ENCODE measurements at places on chromosomes 12 and 14.
A peak's percentile ranks its signal among the peaks of the same experiment; 100 is the strongest.

- no peak for DNase-seq
These were observed 47.1 kb upstream of the KICS2 start for GRCh38 chr12:64269161-64269560.

DNA sequence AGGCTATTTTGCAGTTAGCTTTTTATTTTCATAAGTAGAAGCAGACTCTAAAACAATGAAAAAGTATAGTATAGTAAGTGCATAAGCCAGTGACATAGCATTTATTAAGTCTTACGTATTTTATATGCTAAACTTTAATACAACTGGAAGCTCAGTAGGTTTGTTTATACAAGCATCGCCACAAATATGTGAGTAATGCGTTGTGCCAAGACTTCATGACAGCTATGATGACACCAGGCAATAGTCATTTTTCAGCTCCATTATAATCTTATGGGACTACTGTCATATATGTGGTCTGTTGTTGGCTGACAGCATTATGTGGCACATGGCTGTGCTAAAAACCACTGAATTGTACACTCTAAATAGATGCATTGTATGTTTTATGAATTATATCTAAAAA lies 40.3 kb downstream of the SLC38A2 start:
- DNase-seq: no peak

- DNase-seq: no peak
These were observed 15.0 kb downstream of the TMEM121 start for GRCh38 chr14:105541218-105541875.

DNA sequence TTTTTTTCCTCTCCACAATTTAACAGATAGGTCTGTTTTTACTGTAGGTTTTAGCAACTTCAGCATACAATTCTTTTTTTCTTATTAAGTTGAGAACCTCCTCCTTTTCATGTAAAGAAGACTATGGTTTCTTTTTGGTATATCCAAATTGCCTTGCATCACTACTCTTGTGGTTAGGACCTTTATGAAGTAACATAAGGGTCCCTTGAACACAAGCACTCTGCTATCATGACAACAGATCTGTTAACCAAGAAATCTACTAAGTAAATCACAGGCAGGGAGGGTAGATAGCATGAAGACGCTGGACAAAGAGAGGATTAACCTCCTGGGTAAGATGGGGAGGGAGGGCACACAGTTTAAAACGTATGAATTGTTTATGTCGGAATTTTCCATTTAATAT lies 380.6 kb downstream of the CCDC91 start:
- DNase-seq: no peak

DNA sequence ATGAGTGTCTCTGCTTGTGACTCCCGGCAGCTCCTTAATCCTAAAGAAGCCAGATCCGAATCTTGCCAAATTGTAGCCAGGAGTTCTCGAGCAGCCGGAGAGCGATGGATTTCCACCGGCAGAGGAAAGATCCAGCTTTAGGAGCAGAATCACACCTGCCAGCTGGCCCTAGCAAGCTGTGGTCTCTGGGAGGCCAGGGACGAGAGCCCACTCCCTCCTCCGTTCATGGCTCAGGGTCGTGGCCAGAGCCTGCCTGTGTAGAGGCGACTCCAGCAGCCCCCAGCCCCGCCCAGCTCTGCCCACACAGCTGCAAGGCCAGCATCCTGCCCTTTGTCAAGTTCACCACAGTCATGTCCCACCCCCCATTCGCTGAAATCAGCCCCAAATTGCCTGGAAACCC lies 121.0 kb downstream of the SCARB1 start:
- DNase-seq: no peak

DNA sequence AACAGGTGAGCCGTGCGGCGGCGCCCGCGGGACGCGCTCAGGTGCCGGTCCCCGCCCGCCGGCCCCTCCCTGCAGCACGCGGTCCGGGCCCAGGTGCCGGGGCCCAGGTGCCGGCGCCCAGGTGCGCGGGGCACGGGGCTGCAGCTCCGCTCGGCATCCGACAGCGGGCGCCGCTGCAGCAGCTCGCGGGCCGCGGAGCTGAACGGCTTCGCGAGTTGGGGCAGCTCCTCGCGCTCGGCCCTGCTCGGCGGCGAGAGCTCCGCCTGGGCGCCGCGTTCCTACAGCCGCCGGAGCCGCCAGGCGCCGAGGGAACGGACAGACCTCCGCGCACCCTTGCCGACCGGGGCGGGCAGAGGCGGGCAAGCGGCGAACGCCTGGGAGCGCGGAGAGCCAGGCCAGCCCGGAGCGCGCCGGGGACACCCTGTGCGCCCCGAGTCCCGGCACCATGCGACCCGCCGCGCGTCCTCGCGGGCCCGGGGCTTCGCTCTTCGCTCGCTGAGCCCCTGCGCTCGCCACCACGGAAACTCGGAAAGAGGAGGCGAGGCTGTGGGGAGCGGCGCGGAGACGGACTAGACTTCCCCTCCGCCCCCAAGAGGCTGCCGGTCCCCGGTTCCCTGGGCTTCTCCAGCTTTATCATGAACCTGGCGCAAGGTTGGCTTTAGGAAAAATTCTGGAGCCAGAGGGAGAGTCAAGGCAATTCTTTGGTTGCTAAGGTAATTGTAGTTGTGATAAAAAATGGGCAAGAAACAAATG lies at the start of gene RGS6:
Gene RGS6, plus strand, starts transcription at position 201 of the 753 bp plus-strand sequence.
- peak; percentile 53 for DNase-seq
